ENCODE measurements at places on chromosomes 7 and 10.

GRCh38 chr10:15035385-15036301 lies 8.1 kb upstream of the OLAH start:
- DNase-seq = no peak

GRCh38 chr7:39248041-39248691 lies 270.5 kb downstream of the POU6F2 start:
- peak; percentile 16 for DNase-seq

DNA sequence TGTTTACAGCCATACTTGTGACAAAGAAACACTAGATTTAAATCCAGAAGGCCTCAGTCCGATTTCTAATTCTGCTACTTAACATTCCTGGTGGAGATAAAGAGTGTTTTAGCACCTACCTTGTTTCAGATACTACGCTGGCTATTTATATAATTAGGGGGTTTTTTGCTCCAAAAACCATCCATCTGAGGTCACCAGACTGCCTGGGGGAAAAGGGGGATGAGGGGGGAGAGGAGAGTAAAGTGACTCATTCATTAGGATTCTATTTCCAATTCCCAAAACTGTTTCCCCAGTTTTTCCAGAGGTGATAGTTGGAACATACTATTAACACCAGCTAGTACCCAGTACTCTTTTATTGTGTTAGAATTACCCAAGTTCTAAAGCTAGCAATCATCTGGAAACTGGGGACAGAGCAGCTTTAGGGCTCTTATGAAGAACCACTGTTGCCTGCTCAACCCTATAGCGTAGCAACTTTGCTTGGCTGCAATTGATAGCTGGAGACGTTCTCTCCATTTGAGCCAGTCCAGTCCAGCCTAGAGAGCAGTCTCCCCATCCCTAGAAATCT lies 6.6 kb downstream of the GCC1 start:
- DNase-seq = no peak

DNA sequence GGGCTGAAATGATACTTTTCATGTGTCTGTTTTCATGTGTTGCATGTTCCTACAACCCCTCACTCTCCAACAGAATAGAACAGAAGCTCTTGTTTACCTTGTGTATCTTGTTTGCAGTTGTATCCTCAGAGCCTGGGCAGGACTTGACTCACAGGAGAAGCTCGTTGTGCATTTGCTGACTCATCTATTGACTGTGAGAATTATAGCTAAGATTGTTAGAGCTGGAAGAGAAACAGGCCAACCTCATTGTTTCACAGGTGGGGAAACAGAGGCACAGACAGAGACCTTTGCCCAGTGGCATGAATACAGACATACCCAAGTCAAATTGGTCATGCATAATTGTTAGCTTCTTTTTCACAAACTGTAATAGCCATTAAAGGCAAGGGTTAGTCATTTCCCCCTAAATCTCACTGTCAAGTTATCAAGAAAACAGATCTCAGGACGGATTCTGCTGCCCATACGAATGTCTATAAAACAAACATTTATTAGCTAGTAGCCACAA lies 4.6 kb upstream of the TSPAN15 start:
- DNase-seq = peak; percentile 23

- DNase-seq = no peak
Measured at GRCh38 chr7:132805766-132806165, 229.5 kb upstream of the PLXNA4 start.

DNA sequence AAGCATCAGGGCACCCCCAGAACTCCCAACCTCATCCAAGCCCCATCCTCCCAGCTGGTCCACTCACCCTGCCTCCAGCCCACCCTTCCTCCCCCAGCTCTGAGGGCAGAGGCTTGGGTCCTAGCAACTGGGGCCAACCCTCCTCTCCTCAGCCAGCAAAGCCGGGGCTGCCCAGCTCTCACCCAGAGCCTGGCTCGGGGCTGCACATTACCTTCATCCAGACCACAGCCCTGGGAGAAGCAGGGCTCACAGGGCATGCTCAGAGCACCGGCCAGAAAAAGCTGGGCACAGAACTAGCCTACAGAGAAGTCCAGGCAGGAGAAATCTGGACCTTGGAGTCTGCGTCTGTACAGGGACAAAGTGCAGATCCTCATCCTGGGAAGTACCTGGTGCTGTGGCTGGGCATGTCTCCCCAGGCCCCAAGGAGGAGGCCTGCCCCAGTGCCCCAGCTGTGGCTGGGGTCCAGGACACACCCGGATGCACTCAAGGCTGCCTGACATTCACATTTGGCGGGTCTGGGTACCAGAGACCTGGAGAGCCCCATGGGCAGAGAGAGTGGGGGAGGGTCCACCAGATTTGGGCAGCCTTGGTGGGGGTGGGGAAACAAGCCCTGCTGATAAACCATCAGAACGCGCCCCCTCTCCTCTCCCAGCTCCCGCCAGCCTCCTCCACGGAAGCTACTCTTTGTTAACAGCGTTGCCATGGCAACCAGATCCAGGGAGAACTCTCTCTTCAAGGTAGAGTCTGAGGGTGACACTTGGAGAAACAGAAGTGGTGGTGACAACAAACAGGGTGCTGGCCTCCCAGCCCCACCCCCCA lies 5.1 kb downstream of the RASGEF1A start:
- DNase-seq = no peak

DNA sequence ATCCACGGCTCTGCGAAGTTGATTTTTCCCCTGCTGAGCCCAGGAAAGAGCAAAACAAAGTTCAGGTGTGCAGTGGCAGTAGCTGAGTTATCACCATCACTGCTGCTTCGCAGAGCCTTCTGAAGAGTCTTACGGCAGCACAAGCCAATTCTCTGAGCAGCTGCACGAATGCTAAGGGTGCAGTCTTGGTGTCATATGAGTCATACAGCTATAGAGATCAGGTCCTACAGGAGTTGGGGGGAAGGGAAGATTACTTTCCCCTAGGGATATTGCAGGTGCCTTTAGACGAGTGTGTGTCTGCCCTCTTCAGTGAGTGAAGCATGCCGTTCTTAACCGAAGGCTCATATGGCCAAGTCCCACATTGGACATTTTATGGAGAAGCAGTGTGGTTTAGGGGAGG lies 227.8 kb downstream of the CELF2 start:
- DNase-seq = no peak

- no peak for DNase-seq
Measured at GRCh38 chr7:106747804-106748203, 86.8 kb upstream of the CCDC71L start.

- no peak for DNase-seq
Measured at GRCh38 chr10:51318399-51319172, 244.3 kb downstream of the PRKG1 start.

GRCh38 chr7:49635800-49636199 lies 137.6 kb upstream of the VWC2 start:
- DNase-seq = no peak

DNA sequence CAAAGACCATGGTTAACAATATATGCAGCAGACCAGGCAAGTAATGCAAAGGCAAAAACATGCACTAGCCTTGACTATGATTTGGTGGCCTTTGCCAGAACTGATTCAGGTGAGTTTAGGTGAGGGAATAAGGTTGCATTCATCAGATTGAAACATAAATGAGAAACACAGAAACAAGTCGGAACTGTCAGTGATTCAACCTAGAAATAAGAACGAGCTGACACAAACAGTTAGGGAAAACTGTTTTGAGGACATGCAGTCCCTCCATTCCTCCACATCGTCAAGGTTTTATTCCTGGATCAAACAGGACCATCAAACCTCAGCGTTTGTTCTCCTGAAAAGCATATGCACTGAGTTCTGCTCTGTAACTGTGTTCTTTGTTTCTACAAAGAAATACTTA lies 1.8 kb downstream of the ZNF248 start:
- DNase-seq = no peak

- no peak for DNase-seq
Measured at GRCh38 chr7:120014925-120015465, 258.0 kb upstream of the KCND2 start.

GRCh38 chr10:43888586-43888985 lies 239.9 kb upstream of the ZNF32 start:
- DNase-seq = peak; percentile 93

- DNase-seq = no peak
Measured at GRCh38 chr10:13376746-13377145, 28.7 kb upstream of the SEPHS1 start.

- no peak for DNase-seq
Measured at GRCh38 chr7:153627323-153627722, 424.9 kb upstream of the DPP6 start.

DNA sequence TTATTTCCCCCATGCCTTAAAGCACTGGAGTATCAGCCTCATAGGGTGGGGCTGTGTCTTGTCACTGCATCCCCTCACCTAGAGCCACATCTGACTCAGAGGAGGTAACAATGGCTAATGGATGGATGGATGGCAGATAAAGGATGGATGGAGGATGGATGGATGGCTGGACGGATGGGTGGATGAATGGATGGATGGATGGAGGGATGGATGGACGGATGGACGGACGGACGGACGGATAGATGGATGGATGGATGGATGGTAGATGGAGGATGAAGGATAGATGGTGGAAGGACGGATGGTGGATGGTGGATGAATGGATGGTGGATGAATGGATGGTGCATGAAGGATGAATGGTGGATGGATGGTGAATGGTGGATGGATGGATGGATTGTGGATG lies 77.2 kb downstream of the PDGFA start:
- no peak for DNase-seq

DNA sequence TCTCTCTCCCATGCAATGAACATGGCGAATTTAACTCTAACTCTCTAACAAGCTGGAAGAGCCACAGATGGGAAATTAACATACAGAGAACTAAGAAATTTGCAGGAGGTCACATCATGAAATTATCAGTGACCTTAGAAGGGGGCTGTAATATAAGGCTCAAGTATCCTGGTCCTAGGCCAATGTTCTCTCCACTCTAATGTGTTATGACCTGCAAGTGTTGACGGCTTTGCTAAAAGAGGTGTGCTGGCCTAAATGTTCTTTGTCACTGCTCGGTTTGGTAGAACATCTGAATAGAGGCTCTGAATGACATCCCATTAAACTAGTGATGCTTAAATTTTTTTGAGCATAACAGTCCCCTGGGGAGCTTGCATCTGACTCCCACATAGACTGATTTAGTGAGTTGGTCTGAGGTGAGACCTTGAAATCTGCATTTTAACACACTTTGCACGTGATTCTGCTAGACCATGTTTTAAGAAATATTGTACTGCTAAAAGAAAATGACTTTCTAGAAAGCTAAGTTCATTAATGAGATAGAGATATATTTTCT lies 129.3 kb downstream of the GFRA1 start:
- DNase-seq = no peak

DNA sequence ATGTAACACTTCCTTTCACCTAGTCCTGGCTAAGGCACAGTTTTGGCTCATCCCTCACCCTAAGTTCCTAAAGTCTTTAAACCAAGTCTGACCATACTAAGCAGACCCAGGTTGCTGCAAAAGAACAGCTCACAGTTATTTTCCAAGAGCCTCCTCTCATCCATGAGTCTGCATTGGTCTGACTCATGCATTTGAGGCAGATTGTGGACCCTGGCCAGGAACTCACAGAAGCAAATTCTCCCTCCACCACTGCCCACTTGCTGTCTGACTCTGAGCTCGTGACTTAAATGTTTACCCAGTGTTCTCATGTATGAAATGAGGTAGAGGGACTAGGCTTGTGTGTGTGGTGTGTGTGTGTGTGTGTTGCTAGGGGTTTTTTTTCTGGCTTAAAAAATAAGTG lies 1272.8 kb downstream of the TYW1 start:
- peak; percentile 85 for DNase-seq

DNA sequence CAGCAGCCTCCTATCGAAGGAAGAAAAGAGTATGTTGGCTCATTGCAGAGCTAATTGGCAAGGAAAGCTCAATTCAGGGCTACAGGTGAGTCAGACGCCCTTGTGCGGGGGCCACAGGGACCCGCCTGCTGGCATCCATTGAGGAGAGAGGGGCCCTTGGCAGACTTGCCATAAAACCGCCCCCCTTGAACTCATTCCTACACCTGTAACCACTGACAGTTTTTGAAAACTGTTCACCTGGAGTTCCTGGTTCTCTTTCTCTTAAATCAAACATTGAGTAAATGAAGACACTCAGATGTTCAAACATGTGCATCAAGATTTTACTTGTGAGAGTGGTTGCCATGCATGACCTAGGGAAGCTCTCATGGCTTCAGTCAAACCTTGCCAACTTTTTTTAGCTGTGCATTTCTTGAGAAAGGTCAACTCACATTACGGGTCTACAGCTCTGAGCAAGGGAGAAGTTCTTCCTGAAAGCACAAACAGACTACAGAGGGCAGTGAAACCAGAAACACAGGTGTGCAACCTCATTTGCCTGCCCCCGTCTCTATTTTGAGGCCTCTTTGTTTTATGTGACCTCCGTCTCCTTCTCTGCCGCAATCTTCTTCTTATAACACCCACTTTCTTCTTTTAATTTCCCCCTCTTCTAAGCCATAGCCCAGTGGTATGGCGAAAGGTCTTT lies 87.8 kb downstream of the TBXAS1 start:
- DNase-seq = no peak

GRCh38 chr10:73032536-73032935 lies 64.1 kb downstream of the P4HA1 start:
- no peak for DNase-seq

DNA sequence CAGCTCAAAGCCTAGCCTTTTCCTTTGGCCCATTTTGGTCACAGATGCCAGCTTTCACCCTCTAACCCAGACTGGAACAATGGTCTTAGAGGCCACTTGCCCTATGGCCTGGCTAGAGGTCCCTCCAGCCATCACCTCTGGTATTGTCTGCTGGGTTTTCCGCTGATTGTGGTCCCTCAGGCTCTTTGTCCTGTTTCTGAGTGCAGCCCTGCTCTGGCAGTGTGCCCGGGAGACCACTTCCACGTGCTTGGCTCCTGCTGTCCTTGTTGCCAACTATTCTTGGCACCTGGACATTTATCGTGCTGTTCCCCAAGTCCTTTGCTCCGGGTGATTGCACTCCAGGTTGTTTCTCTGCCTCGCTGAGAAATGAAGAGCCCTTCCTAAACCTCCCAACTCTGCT lies 53.3 kb upstream of the FAM180A start:
- no peak for DNase-seq

DNA sequence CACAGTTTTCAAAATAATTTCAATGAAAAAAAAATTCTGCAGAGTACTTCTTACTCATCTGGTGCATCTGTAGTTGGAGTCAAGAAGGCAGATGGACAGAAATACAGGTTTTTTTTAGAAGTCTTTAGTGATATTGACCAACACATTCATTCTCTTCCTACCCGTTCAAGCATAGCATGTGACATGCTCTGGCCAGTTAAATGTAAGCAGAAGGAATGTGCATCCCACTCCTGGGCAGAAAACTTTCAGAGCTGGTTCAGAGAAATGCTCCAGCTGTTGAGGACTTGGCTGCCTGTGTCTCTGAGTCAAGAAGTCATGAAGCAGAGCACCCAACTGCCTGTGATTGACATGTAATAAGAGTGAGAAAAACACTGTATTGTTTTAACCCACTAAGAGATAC lies 665.3 kb upstream of the IGFBP3 start:
- no peak for DNase-seq

- no peak for DNase-seq
Measured at GRCh38 chr7:15916681-15917380, 230.3 kb upstream of the MEOX2 start.

GRCh38 chr7:116210345-116211005 lies at the start of gene TES:
Gene TES (plus strand): TSS chr7:116210539. CDS start chr7:116210708, 169 bp downstream.
- no peak for DNase-seq

GRCh38 chr10:35423505-35424306 lies 87.4 kb downstream of the CCNY start:
- no peak for DNase-seq

- DNase-seq = no peak
Measured at GRCh38 chr10:80356989-80357850, 639 bp downstream of the DYDC2 start.

Data from fibroblast of skin of left biceps (primary cell).